SJSA1 (cell line): ENCODE measurements at places on chromosomes 7 and 10. TPM values are rescaled to one million over a fixed set of nuclear protein-coding genes. Genes with fewer than 3 reads are reported as not detected.

GRCh38 chr10:61760943-61761824 is 98.5 kb downstream of the CABCOCO1 start:
- peak; percentile 81 for DNase-seq

DNA sequence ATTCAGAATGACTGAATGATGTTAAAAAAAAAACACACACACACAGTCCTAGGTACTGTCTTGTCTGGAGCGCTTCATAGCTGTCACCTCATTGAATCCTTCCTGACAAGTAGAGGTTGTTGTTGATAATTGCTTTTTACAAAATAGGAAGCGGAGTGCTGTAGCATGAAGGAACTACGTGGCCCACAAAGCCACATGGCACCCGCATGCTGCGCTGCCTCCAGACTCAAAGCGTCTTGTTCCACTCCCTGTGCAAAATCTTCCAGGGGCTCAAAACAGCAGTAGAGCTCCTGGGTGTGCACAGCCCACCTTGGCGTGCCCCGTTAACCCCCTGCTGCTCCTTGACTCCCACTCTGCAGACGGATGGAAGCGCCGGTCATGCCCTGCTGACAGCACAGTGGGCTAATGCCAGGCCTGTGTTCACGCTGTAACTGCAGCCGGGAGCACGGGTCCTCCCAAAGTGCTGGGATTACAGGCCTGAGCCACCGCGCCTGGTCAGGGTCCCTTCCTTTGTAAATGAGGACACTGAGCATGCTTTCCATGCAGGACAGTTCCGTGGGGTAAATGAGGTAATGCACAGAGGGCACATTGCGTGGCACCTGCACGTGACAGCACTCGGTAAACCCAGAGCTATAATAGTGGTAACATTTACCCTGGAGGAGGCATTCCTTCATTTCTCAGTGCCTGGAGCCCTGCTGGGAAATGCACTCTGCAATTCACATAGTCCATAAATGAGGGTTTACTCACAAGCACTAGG is 91.1 kb upstream of the GNA12 start:
- DNase-seq: no peak

DNA sequence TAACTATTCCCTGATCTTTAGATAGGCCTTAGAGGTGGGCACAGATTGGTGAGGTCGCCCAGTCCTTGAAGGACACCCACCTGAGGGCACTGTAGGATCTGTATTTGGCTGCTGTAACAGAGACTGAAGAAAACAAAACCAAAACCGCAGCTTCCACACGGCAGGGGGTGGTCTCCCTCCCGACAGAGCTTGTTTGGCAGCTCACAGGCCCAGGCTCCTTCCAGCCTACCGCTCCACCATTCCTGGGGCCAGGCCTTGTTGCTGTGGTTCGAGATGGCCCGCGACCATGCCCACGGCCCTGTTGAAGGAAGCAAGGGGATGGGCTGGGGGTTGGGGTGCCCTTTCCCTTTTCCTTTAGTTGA is 30.4 kb downstream of the ZNF783 start:
- no peak for DNase-seq

GRCh38 chr10:124145109-124145870 is 51.9 kb upstream of the CHST15 start:
- DNase-seq: no peak

GRCh38 chr10:12237265-12238220 is 41.6 kb downstream of the CDC123 start:
- DNase-seq: no peak

DNA sequence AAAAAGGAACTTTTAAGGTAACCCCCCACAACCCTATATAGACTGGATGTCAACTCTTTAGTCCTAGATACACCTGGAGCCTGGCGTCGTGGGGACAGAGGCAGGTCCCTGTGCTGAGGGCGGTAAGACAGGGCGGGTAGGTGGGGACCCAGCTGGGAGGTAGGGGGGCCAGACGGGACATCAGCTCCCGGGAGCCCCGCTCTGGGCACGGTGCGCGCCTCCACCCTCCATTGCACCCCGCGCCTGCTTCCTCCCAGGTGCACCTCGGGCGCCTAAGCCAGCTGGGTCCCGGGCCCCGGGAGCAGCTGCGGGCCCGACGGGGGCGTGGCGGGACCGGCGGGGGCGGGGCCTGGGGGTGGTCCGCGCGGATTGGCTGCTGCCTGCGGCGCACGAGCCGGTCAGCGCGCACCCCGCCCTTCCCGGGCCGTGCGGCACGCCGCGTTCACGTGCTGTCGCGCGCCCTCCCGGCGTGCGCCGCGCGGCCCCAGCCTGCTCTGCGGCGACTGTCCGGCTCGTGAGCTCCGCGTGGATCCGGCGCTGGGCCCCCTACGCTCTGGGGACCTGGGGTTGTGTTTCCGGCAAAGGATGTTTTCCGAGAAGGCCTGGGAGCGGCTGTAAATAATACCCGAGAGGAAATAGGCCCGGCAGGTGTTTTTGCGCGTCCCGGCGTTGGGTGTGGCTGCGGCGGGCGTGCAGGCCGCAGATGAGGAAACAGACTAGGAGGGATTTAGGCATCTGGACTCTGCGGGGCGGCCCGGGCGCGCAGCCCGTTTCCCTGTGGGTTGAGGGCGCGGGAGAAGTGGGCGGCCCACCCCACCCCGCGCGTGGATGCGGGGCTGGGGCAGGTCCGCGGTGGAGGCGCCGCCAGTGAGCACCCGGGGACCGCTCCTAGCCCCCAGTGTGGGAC is 39.1 kb upstream of the PFKFB3 start:
- DNase-seq: peak; percentile 81

GRCh38 chr10:78408671-78409472 is 375.2 kb downstream of the RPS24 start:
- DNase-seq: no peak

Gene GRM8
- not detected in 2 replicates for total RNA-seq

Gene EXOC6
- total RNA-seq: 10.5 and 18.6 TPM in 2 replicates

Gene DLG5
- 19.5 and 27.6 TPM in 2 replicates for total RNA-seq
